Putamen (tissue), 1 donor: ENCODE measurements at places on chromosomes 12 and 14.

- DNase-seq = peak; percentile 6
Measured at GRCh38 chr12:80187660-80188090, 88.3 kb downstream of the OTOGL start.

GRCh38 chr14:75264036-75264435 is 14.6 kb upstream of the FOS start:
- DNase-seq = no peak

GRCh38 chr12:93699271-93700145 is 22.3 kb downstream of the CRADD start:
- no peak for DNase-seq

DNA sequence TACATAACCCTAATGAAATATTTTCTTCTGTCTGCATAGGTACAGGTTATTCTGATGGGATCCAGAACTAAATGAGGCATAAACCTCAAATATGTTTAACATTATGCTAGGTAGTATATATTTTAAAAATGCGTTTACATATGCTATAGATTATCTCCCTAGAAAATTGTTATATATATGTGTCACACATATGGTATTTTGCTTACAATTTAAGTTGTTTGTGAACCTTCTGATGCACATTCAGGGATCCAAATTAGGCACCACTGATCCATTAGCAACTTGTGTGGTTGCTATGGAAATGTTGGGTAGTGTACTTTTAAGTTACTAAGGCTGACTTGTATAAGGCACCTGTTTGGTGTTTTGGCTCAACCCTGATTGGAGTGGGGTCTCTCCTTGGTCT is 456.7 kb downstream of the AEBP2 start:
- no peak for DNase-seq

- no peak for DNase-seq
Measured at GRCh38 chr14:61614693-61615092, 80.6 kb upstream of the HIF1A start.

- DNase-seq = no peak
Measured at GRCh38 chr12:98714426-98714825, 69.3 kb downstream of the APAF1 start.
